ENCODE measurements at places on chromosomes 5 and 9.
A peak's percentile ranks its signal among the peaks of the same experiment; 100 is the strongest.

DNA sequence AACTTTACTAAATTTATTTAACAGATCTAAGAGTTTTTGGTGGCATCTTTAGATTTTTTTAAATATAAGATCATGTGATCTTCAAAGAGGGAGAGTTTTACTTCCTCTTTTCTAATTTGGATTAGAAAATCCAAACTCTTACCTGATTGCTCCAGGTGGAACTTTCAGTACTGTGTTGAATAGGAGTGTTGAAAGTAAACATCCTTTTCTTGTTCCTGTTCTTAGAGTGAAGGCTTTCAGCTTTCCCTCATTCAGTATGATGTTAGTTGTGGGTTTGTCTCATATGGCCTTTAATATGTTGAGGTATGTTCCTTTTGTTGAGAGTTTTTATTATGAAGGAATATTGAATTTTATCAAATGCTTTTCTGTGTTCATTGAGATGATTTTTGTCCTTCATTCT is 650.0 kb upstream of the SGCD start:
- DNase-seq, result no peak

DNA sequence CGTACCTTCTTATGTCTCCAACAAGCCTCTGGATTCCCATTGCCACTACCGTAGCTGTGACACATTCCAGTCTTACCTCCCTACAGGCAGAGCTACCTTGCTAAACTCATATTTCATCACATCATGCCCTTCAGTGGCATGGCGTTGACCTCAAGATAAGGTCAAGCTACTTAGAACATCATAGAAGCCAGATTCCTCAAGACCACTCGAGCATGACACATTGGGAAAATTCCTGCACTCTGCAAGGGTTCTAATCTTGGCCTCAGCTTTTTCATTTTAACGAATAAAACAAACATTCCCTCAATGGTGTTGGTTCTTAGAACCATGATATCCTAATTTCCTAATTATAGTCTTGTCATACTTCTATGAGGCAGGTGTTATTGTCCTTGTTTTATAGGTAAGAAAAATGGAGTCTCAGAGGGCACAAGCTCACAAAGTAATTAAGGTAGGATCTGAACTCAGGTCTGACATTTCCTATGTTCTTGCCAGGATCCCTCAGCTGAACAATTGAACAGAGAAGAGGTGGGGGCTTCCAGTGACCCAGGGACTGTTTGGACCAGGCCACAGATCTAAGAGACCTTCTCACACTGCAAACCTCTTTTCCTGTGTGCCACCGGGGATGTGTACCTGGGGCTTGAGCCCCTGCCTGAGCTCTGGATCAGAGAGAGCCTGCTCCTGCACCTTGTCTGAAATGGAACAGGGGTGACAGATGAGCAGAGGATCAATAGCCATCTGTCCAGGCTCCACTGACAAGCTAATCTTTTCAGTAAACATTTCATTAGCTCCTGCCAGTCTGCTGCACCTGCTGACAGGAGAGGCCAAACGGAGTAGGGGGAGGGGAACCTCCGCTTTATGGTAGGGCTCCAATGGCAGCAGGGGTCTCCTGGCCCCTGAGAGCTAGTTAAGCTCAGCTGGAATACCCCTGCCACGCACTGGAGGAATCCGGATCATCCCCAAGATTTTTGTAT is 49.3 kb downstream of the ALG2 start:
- DNase-seq, result peak; percentile 77

DNA sequence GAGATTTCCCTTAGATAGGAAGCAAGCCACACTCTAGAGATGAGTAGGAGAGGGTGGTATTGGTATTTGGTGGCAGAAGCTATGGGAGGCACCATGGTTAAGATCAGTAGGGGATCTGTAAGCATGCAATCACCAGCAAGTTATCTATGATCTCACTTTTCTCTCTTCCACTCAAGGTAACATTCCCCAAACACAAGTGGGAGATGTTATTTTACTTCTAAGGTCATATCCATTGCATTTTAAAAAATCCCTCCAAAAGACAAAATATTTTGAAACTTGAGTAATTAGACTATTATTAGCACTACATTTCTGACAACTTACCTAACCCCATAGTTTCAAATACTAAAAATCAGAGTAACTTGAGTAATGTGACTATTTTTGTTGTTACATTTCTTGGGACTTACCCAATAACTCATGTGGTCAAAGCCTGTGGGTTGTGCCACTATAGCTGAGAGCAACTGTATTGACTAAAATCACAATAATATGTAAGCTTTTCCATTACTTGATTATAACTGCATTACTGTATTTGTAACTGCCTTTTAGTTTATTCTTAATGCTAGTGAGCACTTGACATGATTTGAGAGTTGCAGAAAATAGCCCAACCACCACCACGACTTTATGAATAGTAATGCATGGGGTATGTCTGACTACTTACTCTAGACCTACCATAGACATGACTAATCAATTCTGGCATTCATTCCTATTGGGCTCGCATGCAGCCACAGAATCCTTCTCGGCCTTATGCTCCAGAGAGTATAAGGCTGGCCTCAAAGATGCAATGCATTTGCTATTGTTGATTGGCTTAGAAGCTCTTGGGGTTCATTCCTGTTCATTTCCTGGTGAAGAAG is 264.7 kb downstream of the TRIM32 start:
- DNase-seq, result no peak

DNA sequence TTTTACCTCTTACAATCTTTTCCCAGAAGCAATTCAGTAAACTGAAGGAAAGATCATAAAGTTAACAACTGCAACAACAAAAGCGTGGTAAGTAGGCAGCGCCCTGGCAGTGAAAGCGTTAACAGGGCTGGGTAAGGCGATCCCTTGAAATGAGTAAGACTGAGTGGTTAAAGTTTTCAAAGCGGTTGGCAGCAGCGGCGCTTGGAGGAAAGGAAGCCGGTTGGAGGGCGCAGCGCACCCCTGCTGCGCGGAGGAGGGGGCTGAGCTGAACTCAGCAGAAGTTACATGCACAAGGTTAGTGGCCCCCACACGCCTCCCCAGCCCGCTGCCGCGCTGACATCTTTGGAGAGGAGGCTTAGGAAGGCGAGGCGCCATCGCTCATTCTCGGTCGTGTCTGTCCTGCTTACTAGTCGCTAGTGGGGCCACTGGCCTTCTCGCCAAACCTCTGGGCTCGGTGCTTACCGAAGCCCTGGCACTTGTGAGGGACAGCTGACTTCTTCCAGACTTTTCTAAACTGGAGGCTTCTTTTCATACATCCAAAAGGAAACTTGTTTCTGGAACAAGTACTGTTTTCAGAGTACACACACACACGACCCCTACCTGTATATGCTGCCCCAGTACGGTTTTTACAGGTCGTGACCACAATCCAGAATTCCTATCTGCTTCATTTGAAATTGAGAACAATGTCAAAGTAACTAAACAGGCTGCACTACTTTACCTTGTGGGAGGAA is at the start of gene SH3RF2:
SH3RF2 (plus strand) TSS at position 178 of the 731 bp plus-strand sequence. CDS start 1,351 bp downstream, outside the sequence.
- DNase-seq, result no peak

- no peak for DNase-seq
Observed at GRCh38 chr9:128232528-128233428, 29.6 kb downstream of the DNM1 start.

DNA sequence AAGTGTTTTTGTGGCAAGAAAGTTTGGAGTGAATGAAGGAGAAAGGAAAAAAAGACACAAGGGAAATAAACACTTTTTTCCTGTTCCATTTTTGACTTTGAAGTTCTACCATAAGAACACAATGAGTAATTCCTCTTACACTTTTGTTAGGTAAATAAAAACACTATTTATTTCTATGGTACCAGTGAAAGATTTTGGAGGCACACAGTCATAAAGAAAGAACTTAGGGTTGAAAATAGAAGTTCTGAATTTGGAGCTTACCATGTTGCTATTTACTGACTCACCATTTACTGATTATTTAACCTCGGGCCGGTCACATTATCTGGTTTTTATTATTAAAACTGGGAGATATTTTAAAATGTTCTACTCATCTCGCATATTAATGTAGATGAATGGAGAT is 367.8 kb downstream of the TLE1 start:
- DNase-seq, result no peak

DNA sequence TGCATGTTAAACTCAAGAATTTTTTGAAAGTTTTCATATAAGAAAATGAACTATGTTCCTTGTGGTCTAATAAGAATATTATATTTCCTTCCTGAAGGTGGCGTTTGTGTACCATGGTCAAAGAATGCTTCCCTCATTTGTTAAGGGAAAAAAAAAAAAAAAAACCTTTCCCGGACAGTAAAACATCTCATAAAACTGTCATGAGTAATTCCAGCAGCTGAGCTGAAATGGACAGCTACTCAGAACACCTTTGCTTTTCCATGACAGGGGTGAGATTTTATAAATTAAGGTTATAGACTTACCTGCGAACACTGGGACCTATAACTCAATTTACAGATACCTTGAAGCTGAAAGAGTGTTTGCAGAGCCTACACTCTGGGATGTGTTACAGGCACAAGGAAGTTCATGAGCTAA is 113.2 kb upstream of the RANBP3L start:
- peak; percentile 58 for DNase-seq

GRCh38 chr9:77588271-77588937 is 59.7 kb downstream of the GNA14 start:
- no peak for DNase-seq
